ENCODE measurements at places on chromosomes 1 and 21. TPM values are rescaled to one million over a fixed set of nuclear protein-coding genes. Genes with fewer than 3 reads are reported as not detected.

The CD84 gene
- total RNA-seq, result 15.7 TPM

The EXOSC10 gene
- total RNA-seq, result 69.0 TPM

The RAB42 gene
- total RNA-seq, result not detected

The PCP4 gene
- total RNA-seq, result not detected

DNA sequence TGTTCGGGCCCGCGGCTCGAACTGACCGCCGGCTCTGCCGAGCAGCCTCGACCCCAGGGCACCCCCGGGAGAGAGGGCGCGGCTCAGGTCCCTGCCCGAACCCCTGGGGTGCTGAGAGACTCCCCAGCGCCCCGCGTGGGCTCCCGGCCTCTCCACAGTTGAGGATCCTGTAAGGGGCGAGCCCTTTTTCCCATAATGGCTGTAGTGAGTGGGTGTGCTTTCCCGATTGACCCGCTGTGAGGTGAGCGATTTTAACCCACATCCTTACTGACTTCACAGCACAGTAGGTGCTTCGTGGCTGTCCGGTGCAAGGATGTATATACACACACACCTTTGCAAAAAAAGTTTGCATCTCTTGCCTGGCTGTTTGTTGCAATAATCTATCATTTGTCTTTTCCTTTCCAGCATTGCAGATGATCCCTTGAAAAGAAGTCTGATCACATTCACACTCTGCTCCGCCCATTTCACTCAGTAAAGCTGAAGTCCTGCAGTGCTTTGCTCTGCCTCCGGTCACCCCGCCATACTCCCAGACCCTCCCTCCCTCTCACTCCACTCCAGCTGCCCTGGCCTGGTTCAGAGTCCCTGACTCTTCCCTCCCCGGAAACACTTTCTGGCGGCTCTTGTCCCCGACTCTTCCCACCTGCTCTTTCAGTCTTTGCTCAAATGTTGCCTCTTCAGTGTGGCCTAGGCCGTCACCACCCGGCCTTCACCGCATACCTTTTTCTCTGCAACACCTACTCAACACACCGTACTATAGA is 955 bp upstream of the UBE2G2 start:
- ATAC-seq, result peak; percentile 7

DNA sequence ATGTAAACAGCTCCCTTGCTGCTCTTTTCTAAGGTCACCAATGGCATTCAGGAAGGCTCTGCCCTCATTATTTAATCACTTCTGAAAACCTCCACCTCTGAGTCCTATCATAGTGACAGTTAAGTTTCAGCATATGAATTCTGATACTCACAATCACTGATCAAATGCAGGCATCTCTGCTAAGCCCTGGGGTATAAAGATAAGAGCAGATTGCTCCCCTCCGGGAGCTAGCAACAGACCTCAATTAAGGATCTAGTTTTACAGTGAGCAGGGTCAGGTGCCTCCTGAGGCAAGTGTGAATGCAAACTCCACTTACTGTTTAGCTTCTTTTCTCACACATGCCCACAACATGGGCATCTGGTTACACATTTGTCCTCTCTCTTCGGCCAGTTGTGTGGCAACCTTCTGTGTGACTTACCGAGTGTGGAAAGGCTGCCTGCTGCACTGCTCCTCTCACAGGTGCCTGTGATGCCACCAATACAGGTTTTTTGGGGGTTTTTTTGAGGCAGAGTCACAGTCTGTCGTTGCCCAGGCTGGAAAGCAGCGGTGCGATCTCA is 15.0 kb downstream of the IL10RB start:
- ATAC-seq, result no peak

DNA sequence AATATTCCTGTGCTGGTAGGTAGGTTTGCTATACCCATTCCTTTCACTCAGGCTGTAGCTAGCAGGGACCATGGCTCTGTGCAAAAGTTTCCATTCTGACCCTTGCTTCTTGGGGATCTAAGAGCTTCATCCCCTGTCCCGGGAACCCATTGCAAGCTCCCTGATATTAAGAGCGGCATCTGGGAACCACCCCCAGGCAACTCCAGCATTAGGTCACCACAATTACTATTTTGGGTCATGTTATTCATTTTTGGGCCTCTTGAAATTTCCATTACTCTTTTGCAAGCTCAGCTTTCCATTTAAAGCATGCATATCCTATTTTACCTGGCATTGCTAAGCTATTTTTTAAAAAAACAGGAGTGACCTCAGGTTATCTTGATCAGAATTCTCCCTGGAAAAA is 22.1 kb upstream of the ACTRT2 start:
- no peak for ATAC-seq

DNA sequence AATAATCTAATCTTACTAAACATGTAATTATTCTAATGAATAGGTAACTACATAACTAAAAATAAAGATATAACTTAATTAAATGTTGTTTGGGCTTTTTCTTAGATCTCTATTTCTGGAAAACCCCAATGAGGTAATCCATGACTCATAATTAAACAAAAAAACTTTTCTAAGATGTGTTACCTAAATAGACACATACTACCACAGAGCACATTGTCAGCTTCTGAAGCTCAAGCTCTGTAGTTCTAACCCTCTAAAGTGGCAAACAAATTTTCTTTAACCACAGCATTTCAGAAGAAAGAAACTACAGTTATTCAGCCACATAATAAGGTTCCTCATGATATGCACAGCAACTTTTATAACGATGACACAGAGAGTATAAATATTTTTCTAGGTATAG is 4.2 kb downstream of the OR6K3 start:
- peak; percentile 85 for ATAC-seq

- no peak for ATAC-seq
Measured at GRCh38 chr1:229006121-229006870, 264.6 kb upstream of the RAB4A start.
